Activated CD4-positive, alpha-beta memory T cell treated with anti-CD3 and anti-CD28 coated beads, Interleukin-2, amount 10 ng/mL, durations not matched to agents 7 days and 5 days (primary cell): ENCODE measurements at places on chromosomes 6 and 20. TPM values are rescaled to one million over a fixed set of nuclear protein-coding genes. Genes with fewer than 3 reads are reported as not detected.
A peak's percentile ranks its signal among the peaks of the same experiment; 100 is the strongest.

JPH2 gene
- 0.10 TPM for total RNA-seq

- no peak overlapping the region for H3K4me3 ChIP-seq
- H3K36me3 ChIP-seq, result no peaks in the 10 kb centered on the region
- H3K27me3 ChIP-seq, result no peaks in the 10 kb centered on the region
- H3K27ac ChIP-seq, result no peak overlapping the region
- DNase-seq, result no peak
- H3K4me1 ChIP-seq, result no peaks in the 10 kb centered on the region
Measured at GRCh38 chr6:61886608-61887259, 399.3 kb downstream of the KHDRBS2 start.

DNA sequence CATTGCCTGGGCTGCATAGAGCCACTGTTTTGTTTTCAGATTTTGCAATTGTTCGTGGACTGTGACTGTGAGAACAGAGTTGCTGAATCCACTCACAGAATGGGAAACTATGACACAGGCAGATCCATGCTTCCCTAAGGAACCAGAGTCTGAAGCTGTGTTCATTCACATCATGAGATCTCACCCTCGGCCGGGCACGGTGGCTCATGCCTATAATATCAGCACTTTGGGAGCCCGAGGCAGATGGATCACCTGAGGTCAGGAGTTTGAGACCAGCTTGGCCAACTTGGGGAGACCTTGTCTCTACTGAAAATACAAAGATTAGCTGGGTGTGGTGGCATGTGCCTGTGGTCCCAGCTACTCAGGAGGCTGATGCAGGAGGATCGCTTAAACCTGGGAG is 139.2 kb upstream of the SALL4 start:
- DNase-seq, result no peak
- H3K27me3 ChIP-seq, result peaks cover 2% of the 10 kb centered on the region
- H3K4me3 ChIP-seq, result no peak overlapping the region
- no peaks in the 10 kb centered on the region for H3K4me1 ChIP-seq
- H3K27ac ChIP-seq, result no peak overlapping the region

DLL1 gene
- not detected for total RNA-seq

DNA sequence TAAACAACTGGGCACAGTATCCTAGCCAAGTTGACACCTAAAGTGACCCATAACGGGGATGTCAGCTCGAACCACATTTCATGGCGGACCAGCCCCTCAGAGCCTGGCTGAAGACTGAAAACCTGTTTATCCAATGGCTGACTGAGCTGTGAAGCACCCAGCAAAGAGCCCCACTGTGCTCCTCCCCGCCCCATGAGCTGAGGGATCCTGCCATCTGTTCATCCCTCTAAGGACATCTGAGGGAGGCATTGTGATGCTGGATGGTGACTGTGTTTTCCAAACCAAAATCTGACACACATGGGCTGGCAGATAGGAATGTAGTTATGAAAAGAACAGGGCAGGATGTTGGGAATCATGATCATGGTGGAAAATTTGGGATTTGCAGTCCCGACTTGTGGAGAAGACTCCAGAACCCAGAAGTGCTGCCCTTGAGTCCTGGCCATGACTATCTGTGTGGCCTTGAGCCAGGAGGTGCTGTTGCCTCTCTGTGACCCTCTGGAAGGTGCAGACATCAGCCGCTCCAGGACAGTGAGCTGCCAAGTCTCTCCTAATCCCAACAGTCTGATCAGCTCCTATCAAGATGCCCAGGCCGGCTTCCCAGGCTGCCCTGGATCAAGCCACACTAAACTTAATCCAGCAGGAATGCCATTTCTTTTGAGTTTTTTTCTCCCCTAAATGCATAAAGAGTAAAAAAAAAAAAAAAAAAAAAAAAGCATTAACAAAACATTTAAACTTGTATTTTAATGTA is 5.7 kb downstream of the EDN3 start:
- peaks cover 31% of the 10 kb centered on the region for H3K27me3 ChIP-seq
- no peak overlapping the region for H3K27ac ChIP-seq
- no peak for DNase-seq
- no peak overlapping the region for H3K4me3 ChIP-seq

- peaks cover 11% of the 10 kb centered on the region for H3K4me1 ChIP-seq
- no peaks in the 10 kb centered on the region for H3K27me3 ChIP-seq
- H3K27ac ChIP-seq, result no peak overlapping the region
Measured at GRCh38 chr6:150876598-150876997, 11.1 kb downstream of the MTHFD1L start.

DNA sequence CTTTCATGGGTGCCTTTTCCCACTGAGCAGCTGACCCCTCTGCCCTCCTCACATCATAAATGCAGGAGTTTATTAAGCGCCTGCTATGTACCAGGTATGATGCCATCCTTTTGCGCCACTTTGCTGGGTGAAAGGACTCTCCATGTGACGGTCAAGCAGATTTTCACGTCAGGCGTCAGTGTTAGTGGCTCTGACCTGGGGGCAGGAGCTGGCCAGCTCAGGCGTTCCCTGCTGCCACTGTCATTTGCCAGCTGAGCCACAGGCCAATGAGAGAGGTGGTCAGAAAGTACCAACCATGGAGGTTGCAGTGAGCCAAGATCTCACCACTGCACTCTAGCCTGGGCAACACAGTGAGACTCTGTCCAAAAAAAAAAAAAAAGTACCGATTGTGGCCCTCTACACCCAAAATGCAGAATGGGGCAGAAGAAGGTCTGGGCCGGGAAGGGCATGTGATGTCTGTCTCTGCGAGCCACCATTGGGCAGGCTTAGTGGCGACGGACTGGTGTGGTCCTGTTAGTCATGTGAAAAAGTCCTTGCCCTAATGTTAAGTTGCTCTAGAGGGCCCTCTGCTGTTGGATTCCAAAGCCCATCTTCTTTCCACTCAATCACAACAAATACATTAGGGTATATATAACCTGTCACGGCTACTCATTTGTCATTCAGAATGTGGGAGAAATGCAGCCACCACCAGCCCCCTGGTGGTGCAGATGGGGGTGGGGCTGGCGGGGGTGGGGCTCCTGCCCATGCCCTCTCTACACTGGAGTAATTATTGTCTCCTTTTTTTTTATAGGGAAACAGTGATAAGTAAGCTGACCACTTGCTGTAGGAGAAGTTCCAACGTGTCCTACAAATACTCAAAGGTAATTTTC is 18.4 kb upstream of the SLC22A1 start:
- DNase-seq, result peak; percentile 36
- H3K36me3 ChIP-seq, result peaks cover 56% of the 10 kb centered on the region
- H3K4me3 ChIP-seq, result no peak overlapping the region
- H3K27me3 ChIP-seq, result no peaks in the 10 kb centered on the region

GRCh38 chr20:20295621-20296498 is 72.0 kb upstream of the INSM1 start:
- H3K4me3 ChIP-seq, result no peak overlapping the region
- H3K36me3 ChIP-seq, result no peaks in the 10 kb centered on the region

GRCh38 chr6:142543606-142544005 is 241.8 kb downstream of the ADGRG6 start:
- H3K36me3 ChIP-seq, result no peaks in the 10 kb centered on the region
- H3K27me3 ChIP-seq, result no peaks in the 10 kb centered on the region
- H3K27ac ChIP-seq, result no peak overlapping the region
- DNase-seq, result no peak

DNA sequence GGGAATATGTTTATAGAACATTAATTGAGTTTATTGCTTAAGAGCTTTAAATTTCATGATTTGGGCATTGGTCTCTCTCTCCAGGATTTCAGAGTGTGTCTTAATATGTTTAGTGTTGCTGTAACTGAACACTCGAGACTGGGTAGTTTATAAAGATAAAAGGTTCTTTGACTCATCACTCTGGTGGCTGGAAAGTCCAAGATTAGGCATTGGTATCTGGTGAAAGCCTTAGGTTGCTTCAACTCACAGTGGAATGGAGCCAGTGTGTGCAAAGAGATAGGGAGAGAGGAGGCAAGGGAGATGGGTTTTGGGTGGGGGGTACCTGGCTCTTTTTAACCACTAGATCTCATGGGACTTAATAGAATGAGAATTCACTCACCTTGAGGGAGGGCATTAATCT is 35.6 kb upstream of the DTNBP1 start:
- H3K27me3 ChIP-seq, result peaks cover 16% of the 10 kb centered on the region
- no peaks in the 10 kb centered on the region for H3K36me3 ChIP-seq
- H3K4me3 ChIP-seq, result no peak overlapping the region
- H3K4me1 ChIP-seq, result no peaks in the 10 kb centered on the region

DNA sequence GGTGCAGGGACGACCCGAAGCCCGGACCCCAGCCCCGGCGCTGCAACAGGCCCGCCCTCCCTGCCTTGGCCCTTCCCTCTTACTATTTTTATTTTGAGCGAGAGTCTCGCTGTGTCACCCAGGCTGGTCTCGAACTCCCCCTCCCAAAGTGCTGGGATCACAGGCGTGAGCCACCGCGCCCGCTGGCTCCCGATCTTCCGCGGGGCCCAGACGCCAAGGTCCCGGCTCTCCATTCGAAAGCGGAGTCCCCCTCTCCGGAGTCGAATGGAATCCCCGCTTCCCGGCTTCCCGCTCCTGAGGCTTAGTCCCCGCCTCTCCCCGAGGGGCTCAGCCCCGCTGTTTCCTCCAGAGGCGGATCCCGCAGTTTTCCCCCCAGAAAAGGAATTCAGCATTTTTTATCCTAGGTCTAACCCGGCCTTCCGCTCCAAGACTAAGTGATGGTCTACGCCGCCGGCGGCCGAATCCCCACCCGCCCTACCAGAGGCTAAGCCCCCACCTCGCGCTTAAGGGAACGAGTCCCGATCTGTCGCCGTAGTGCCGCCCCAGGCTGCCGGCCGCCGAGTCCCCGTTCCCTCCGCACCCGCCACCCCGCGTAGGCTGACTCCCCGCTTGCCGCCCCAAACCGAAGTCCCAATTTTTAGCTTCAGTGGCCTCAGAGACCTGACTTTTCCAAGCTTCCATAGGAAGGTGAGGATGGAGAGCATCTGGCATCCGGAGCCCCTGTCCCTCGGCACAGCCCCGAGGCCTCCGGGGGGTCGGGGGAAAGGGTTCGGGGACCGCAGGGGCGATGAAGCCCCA is 11.5 kb upstream of the TMC2 start:
- peak; percentile 46 for DNase-seq
- no peaks in the 10 kb centered on the region for H3K36me3 ChIP-seq
- peaks cover 36% of the 10 kb centered on the region for H3K4me1 ChIP-seq

RANBP9 gene
- total RNA-seq, result 69.1 TPM

DNA sequence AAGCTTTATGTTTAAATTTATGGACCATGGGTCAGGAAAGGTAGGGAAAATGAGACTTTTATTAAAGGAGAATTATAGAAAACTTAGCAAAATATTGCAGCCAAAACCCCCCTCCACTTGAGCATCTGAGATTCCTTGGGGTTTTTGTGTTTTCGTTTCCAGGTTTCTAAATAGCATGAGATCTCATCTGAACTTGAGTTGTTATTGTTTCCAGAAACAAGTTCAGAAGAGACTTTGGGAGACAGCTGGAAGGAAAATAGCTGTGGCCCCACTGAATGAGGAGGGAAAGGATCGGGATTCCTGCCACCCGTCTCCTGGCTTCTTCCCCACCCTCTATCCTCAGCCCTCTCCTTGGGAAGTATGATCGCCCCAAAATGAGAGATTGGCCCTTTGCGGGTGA is 75.5 kb downstream of the TBC1D7 start:
- no peak overlapping the region for H3K4me3 ChIP-seq
- no peaks in the 10 kb centered on the region for H3K4me1 ChIP-seq
- H3K27me3 ChIP-seq, result no peaks in the 10 kb centered on the region
- no peak for DNase-seq
- H3K36me3 ChIP-seq, result no peaks in the 10 kb centered on the region

- H3K27ac ChIP-seq, result no peak overlapping the region
- H3K4me1 ChIP-seq, result no peaks in the 10 kb centered on the region
- DNase-seq, result no peak
- no peaks in the 10 kb centered on the region for H3K27me3 ChIP-seq
Measured at GRCh38 chr6:1737463-1738311, 128.0 kb downstream of the FOXC1 start.

MROH8 gene
- total RNA-seq, result 1.7 TPM

- no peak overlapping the region for H3K4me3 ChIP-seq
- H3K36me3 ChIP-seq, result no peaks in the 10 kb centered on the region
- H3K4me1 ChIP-seq, result no peaks in the 10 kb centered on the region
- no peak for DNase-seq
- no peaks in the 10 kb centered on the region for H3K27me3 ChIP-seq
Measured at GRCh38 chr6:74606582-74607071, 599.2 kb downstream of the COL12A1 start.

SIRPB1 gene
- total RNA-seq, result 5.1 TPM

SLC35D3 gene
- total RNA-seq, result 0.13 TPM

CBLN4 gene
- not detected for total RNA-seq

- H3K4me1 ChIP-seq, result no peaks in the 10 kb centered on the region
- H3K27ac ChIP-seq, result no peak overlapping the region
- no peak overlapping the region for H3K4me3 ChIP-seq
- H3K36me3 ChIP-seq, result no peaks in the 10 kb centered on the region
Measured at GRCh38 chr6:97347111-97347510, 64.1 kb upstream of the MMS22L start.

PTCHD4 gene
- not detected for total RNA-seq

MCHR2 gene
- not detected for total RNA-seq

DNA sequence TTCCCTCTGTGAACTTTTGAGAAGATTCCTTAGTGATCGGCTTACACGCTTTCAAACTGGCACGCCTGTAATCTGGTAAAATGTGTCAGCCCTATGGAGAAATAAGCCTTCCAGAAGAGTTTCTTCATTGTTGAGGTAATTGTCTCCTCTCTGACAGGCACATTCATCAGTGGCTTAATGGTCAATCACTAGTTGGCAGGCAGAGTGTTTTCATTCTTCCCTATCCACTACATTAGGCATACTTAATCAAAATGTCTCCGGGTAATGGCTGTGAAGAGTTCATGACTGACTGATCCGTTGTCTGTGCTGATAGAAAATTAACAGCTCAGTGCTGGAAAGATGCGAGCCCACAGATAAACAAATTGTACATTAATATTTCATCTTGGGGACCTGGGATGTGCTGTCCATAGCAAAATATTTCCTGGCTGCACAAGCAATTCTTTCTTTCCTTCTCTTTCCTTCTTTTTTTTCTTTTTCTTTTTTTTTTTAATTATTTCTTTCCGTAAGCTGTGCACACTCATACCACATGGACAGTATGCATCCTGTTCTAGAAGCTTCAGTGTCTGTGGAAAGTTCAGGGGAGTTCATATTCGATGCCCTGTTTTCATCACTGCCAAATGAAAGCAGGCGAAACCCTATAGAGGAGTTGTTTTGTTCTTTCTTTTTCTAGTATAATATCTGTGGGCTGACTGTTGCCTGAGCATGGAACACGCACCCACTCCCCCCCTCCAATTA is 31.4 kb downstream of the TSHZ2 start:
- H3K27ac ChIP-seq, result no peak overlapping the region
- peaks cover 25% of the 10 kb centered on the region for H3K4me1 ChIP-seq
- no peak overlapping the region for H3K4me3 ChIP-seq
- no peaks in the 10 kb centered on the region for H3K36me3 ChIP-seq
- no peak for DNase-seq

GRCh38 chr6:159821122-159821521 is 21.0 kb downstream of the PNLDC1 start:
- peaks cover 16% of the 10 kb centered on the region for H3K4me1 ChIP-seq
- no peak for DNase-seq
- no peak overlapping the region for H3K27ac ChIP-seq
- H3K4me3 ChIP-seq, result no peak overlapping the region
- H3K36me3 ChIP-seq, result no peaks in the 10 kb centered on the region
- H3K27me3 ChIP-seq, result no peaks in the 10 kb centered on the region
